Mucosa of descending colon (tissue), 3 donors: ENCODE measurements at places on chromosomes 3 and 15.
A peak's percentile ranks its signal among the peaks of the same experiment; 100 is the strongest.

DNA sequence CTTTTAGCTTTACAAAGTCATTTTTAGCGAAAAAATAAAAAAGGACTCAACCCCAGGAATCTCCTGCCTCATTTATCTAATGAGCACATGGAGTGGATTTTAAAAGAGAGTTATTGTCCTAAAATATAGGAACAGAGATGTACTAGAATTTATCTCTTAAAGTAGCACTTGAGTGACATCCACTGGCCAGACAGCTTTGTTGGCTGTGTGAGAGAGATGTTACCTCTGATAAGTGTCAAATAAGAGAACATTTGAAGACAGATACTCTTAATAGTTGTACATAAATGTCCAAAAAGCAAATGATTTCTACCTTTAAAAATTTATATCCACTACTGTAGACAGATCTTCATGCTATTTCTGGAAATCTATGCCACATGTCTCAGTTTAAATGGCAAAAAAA lies 12.3 kb upstream of the MFSD1 start:
- DNase-seq = no peak

GRCh38 chr15:79115986-79116665 lies 25.5 kb upstream of the RASGRF1 start:
- no peak for DNase-seq

- DNase-seq = no peak
These were observed 11.4 kb downstream of the TM4SF1 start for GRCh38 chr3:149366031-149366430.

DNA sequence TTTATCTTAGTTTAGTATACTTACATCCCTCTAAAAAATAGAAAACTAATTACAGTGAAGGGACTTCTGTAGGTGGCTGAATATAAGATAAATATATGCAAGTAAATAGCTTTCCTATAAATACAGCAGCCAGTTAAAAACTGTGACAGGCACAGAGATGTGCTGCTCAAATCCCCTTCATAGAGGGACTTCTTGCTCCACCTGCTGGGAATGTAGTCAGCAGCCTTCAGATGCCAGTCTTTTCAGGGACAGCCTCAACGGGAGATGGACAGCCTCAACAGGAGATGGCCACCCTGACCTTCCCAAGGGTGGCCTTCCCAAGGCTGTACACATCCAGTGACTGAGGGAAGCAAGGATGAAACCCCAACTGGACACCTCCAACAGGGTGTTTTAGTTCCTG lies 15.7 kb upstream of the PRR23E start:
- DNase-seq = no peak

- no peak for DNase-seq
These were observed 748.8 kb upstream of the CCDC54 start for GRCh38 chr3:106628407-106628806.

- DNase-seq = no peak
These were observed 14.2 kb upstream of the CP start for GRCh38 chr3:149235599-149236424.

DNA sequence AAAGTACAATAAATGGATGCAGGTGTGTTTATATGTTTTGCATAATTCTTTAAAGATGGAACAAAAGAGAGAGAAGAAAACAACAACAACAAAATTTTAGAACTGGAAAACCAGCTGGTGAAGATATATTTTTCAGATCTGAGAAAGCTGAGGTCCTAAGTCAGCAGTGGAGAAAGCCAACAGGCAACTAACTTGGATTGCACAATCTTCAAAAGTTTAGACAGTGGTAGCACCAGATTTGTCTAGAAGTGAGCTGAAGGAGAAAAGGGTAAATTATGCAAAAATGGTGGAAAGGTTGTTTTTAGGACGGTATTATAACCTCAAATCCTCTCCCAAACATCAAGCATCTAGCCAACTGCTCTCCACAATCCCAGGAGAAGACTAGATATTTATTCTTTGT lies 17.0 kb downstream of the FGF12 start:
- no peak for DNase-seq

GRCh38 chr3:37456270-37456708 lies 281.9 kb upstream of the LRRFIP2 start:
- peak; percentile 77 for DNase-seq

DNA sequence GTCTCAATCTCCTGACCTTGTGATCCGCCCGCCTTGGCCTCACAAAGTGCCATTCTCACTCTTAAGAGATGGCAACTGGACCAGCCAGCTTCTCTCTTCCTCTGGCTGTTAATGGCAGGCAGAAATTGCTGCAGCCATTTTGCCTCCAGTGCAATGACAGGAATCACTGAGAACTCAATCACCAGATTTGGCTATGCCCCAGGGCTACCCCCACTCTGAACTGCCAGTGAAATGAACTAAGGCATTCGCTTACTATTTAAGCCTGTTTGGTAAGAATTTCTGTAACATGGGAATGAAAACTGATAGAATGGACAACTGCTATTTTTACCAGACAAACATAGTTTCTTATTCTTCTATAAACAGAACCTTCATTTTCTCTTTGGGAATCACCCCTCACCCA lies 24.5 kb downstream of the FOXP1 start:
- DNase-seq = no peak

GRCh38 chr15:101497017-101497416 lies 7.5 kb upstream of the PCSK6 start:
- DNase-seq = no peak
